ENCODE measurements at places on chromosomes 3 and 15.
A peak's percentile ranks its signal among the peaks of the same experiment; 100 is the strongest.

GRCh38 chr3:8200996-8201395 is 300.6 kb upstream of the LMCD1 start:
- no peak for DNase-seq

DNA sequence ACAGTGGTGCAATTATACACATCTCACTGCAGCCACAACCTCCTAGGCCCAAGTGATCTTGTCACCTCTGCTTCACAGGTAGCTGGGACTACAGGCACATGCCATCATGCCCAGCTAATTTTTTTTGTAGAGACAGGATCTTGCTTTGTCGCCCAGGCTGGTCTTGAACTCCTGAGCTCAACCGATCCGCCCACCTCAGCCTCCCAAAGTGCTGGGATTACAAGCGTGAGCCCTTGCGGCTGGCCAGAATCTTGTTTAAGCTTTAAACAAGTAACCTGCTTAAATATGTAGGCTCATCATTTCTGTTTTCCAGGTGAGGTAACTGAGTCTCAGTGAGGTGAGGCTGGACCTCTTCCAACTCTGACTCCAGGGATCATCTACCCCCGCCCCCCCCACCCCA is 7.7 kb upstream of the PSTPIP1 start:
- no peak for DNase-seq

- DNase-seq = no peak
These were observed 300.6 kb downstream of the MECOM start for GRCh38 chr3:169362868-169363267.

- no peak for DNase-seq
These were observed 21.5 kb upstream of the MORF4L1 start for GRCh38 chr15:78850941-78851755.

GRCh38 chr3:114770874-114771273 is 376.2 kb downstream of the ZBTB20 start:
- no peak for DNase-seq

- no peak for DNase-seq
These were observed 118.8 kb upstream of the AZI2 start for GRCh38 chr3:28467414-28467813.

- DNase-seq = no peak
These were observed 7.8 kb upstream of the AEN start for GRCh38 chr15:88613074-88613944.

DNA sequence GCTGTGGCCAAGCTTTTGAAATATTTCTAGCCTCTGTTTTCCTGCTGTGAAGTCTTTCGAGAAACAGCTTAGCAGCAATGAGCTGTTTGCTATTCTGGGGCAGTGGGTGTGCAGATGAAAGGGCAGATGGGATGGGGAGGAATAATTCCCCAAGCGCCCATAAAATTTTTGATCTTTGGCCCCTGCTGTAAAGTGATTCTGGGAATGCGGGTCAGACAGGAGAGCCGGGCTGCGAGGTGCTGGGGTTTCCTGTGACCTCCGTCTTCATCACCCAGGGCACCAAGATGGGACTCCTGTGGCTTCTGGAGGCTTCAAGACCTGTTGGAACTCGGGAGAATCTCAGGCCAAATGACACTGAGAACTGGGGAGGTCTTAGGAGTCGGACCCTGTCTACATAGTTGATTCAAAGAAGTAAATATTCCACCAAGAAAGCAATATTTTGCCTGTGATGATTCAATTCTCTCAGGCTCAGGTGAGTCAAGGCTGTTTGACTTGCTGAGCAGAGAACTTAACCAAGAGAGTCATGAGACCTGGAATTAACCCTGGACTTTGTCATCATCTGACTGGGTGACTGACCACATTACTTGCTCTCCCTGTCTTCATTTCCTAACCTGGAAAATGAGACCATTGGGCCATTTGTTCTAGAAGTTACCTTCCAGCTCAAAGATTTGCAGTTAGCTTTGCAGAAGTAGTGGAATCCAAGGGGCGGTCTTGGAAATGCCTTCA is 86.4 kb downstream of the POLR2M start:
- no peak for DNase-seq

DNA sequence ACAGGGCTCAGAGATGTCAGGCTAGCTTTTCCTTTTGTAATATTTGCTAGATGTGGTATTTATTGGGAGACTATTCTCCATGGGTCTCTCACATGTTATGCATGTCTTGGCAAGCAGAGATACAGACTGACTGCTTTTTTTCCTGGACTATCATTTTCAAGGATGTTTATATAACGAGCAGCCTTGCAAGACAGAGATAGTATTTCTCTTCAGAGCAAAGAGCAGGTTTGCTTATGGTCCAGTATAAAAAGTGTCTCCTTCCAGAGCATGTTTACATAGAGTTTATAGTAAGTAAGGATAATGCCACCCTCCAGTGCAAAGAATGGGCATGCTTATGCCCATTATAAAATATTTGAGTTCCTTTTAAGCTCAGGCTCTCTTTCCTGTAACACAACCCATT is 24.6 kb downstream of the GTF2E1 start:
- no peak for DNase-seq

DNA sequence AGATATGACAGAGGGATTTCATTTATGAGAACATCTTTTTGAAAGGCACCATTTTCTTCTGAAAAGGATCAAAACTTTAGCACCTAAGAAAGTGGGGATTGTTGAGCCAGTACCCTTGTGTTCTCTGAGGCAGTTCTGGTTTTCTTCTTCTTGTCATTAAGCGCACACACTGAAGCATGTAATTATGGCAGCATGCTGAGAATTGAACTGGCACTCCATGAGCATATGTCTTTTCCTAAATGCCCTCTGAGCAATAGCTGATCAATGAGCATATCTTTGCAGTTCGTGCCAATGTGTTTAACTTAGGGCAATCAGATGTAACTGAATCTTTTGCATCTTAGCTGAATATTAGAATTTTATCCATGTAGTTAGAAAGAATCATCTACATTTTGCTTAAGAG is 53.9 kb upstream of the VGLL3 start:
- DNase-seq = no peak

GRCh38 chr3:4376499-4376898 is 73.3 kb downstream of the SETMAR start:
- DNase-seq = no peak

DNA sequence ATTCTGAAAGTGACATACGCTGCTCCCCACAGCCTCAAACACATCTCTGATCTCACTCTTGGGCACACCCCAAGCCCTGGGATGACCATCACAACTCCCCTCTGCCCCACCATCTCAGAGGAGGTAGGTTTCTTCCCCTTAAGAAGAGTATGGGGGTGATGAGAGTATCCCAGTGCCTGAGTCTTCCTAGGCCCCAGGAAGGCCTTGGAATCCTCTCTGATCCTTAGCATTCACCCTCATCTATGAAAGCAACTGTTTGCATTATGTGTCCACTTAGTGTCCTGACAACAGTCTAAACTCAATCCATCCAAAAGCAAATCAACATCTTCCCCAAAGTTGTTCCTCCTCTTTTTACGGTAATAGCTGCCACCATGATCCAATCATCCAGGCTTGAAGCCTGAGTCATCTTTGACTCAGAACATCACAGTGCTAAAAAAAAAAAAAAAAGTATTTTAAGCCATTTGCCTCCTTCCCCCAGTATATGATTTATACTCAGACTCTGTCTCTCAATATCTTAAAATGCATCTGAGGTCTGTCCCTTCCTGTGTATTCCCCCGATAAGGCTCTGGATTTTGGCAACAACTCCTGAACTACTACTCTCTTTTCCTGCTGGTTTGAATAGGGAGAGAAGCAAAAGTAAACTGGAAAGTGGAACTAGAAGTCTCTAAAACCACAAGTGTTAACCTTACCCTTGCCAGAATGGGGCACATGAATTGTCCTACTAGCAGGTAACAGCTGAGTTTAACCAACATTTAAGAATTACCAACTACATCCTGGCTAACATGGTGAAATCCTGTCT is 22.5 kb downstream of the POPDC2 start:
- no peak for DNase-seq

DNA sequence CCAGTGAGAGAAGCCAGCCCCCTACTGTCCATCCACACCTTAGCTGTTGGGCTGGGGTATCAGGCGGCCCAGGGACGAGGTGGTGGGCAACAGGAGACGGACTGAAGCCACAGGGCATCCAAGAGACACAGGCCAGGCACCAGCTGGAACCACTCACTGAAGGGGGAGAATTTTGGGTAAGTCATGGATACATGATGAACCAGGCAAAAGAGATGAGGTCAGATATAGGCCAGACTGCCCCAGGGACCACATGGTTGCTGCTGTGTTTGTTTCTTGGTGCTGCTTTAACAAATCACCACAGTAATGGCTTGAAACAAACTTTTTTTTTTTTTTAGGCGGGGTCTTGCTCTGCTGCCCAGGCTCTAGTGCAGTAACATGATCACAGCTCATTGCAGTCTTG is 66.4 kb downstream of the SEMA5B start:
- DNase-seq = no peak

DNA sequence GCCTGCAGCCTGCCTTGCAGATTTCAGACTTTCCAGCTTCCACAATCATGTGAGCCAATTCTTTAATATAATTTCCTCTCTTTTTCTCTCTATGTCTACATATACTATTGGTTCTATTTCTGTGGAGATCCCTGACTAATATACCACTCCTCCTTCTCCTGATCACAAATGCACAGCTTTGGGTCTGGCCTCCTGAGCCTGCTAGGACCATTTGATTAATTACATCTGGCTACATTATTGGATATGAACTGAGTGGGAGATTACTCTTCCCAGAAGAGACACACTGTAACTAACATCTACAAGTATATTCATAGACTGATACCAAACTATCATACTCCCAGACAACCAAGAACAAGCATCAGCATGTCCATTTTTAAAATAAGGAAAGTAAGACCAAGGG is 188.9 kb upstream of the LMCD1 start:
- DNase-seq = no peak

- no peak for DNase-seq
These were observed 330.2 kb downstream of the EPHB1 start for GRCh38 chr3:135125171-135125801.

DNA sequence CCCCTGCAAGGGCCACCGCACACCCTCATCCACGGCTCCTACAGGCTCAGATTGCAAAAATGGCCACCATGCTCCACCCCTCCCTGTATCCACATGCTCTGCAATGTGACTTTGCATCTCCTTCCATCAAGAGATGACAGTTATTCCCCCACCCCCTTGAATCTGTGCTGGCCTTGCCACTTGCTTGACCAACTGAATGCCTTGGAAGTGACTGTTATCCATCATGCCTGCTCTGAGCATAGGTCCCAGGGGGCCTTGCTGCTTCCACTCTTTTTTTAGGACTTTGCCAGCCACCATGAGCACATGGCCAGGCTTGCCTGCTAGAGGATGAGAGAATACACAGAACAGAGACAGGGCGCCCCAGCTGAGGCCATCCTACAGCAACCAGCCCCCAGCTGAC is 13.6 kb downstream of the HAPLN3 start:
- DNase-seq = no peak

- no peak for DNase-seq
These were observed 37.1 kb downstream of the RPL39L start for GRCh38 chr3:187102073-187102634.

DNA sequence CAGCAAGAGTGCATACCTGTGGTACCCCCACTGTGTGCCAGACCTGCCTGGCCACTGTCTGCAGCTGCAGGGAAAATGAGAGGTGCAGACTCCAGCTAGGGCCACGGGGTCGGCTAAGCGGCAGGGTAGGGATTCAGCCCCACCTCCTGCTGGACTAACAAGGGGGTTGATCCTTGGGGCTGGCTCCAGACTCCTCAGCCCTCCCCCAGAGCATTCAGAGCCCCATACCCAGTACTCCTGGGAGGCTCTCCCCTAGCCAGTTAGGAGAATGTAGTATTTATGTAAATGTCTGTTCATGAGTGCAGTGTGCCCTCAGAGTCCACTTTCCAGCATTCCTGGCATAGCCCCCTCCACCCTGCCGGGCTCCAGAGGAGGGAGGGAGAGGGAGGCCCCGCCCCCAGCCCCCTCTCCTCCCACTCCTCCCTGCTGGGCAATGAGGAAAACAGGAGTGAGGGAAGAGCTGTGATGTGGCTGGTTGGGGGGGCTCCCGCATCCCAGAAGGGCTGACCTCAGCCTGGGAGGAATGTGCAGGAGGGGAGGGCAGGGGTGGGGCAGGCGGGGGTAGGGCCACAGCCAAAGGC is 4.5 kb upstream of the SEMA3B start:
- no peak for DNase-seq

DNA sequence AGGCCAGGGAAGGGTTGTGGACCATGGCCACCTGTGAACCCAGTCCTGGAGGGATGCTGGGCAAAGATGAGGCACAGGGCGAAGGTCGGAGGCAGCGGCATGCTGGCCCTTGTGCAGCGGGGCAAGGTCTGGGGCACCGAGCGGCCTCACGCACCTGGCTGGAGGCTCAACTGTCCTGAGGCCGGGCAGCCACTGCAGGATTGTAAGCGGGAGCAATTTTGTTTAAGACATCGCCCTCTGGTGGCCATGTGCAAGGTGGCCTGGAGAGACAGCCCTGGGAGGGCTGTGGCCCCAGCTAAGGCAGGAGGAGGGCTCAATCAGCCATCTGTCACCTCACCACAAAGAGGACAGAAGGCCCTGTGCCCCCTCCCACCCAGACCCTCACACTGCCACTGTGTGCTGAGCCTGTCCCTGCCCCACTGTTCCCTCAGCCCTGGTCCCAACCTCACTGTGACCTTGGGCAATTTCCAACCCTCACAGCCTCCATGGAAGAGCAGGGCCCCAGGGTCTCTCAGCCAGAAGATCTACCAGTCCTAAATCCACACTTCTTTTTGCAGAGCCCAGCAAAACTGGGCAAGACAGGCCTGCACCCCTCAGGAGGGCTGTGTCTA is 46.2 kb downstream of the TPRA1 start:
- DNase-seq = peak; percentile 91

GRCh38 chr15:100696452-100696851 is 94.1 kb downstream of the ASB7 start:
- DNase-seq = no peak

GRCh38 chr3:14640157-14640562 is 11.4 kb upstream of the CCDC174 start:
- no peak for DNase-seq

GRCh38 chr3:50525987-50526386 is 22.6 kb upstream of the CACNA2D2 start:
- DNase-seq = no peak

- DNase-seq = no peak
These were observed 244.9 kb downstream of the FAM43A start for GRCh38 chr3:194930377-194931204.

- DNase-seq = no peak
These were observed 40.8 kb downstream of the RARB start for GRCh38 chr3:25468866-25469319.

GRCh38 chr3:142724682-142725356 is 985 bp downstream of the TRPC1 start:
- no peak for DNase-seq

DNA sequence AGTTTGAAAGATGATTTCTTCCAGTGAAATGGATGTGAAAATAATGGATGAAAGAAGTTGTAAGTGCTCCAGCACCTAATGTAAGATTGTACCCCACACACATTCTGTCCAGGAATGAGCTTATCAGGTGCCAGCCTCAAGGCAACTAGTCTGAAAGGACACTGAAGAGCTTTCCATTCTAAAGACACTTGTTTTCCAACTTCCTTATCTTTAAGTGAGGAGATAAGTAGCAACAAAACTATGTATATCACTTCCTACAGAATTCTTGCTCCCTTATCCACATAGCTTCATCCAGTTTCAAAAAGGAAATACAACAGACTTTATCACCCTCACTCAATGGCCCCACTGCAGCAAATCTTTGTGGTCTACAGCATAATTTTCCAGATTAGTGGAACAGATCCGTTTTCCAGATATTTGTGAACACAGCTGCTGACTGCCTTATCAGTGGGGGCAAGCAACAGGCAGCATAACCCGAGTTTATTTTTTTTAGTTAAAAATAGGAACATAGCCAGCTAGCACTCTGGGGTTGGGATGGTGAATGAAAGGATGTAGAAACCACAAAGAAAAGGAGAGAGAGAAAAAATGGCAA is 60.6 kb downstream of the CD200R1L start:
- DNase-seq = no peak

GRCh38 chr3:175865724-175866123 is 1006.6 kb downstream of the NAALADL2 start:
- no peak for DNase-seq

Data from right lobe of liver (tissue), 6 donors.